ENCODE measurements at places on chromosomes 7 and 10.

GRCh38 chr10:36880898-36881297 lies 244.5 kb upstream of the ANKRD30A start:
- DNase-seq: no peak

DNA sequence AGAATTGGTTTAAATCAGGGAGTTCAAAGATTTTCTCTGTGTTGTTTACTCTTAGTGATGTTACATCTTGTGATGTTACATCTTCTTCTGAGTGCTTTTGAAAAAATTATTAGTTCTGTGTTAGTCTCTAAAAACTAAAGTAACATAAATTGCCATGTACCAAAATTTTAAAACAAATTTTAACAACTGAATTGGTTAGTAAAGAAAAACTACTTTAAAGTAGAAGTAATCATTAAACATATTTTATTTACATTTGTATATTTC lies 5.2 kb upstream of the IGF2BP3 start:
- no peak for DNase-seq

DNA sequence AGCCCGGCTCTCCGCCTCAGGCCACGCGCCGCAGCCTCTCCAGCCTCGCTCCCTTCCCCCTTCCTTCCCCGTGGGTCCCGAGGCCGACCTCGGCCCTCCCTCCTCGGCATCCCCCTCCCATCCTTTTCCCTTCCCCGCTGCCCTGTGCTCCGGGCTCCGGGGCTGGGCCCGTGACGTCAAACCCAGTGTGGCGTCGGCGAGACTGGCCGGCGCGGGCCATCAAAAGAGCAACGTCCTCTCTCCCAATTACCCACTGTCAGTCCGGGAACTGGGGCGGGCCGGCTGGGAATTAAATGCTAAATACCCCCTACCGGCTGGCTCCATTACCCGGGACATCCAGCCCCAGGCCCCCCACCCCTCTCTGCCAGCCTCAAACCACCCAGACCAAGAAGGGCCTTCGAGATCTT lies 2.6 kb upstream of the GATA3 start:
- no peak for DNase-seq

GRCh38 chr10:50997461-50997860 lies 76.8 kb upstream of the PRKG1 start:
- no peak for DNase-seq

GRCh38 chr7:126840869-126841268 lies 411.9 kb downstream of the GRM8 start:
- no peak for DNase-seq

DNA sequence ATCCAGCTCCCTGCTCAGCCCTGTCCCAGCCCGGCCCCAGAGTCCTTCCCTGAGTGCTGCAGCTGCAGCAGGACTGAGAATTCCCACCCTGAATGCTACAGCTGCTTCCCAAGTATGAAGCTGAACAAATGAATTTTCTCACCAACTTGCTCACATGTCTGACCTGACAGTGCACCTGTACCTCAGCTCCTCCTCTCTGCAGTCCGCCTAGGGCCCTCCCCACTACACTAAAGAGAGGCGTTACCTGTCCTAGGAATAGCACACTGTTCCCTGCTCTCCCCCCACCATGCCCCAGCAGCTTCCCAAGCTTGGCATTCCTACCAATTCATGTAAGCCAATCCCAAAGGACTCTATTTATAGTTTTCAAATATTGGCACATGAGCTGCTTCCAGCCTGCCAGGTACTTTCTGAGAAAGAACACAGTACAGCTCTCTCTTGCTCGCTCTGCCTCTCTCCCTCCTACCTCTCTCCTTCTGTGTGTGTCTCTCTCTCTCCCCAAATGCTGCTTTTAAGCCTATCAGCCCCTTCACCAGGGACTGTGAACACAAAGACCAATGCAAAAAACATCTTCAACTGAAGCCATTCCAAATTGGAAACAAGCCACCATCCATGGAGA lies 400.1 kb downstream of the TNS3 start:
- DNase-seq: no peak

DNA sequence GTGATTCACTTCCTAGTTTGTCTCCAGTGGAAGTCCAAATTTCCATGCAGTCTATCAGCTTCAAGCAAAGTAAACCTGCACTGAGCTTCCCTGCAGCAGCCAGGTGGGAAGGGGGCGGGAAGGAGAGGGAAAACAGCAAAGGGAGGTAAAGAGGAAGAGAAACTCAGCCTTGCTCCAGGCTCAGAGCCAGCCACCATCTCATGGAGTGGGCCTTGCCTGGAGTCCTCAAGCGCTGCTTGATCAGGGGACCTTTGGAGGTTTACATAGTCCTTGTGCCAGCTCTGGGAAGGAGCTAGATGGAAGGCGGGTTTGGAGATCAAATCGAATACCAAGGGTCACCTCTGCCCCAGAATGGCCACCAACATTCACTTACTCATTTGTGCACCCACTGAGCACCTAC lies 7.4 kb downstream of the CRTAC1 start:
- no peak for DNase-seq

GRCh38 chr7:144513334-144513733 lies 109.8 kb upstream of the NOBOX start:
- DNase-seq: peak; percentile 10

GRCh38 chr10:58967551-58968388 lies 208.7 kb upstream of the PHYHIPL start:
- DNase-seq: no peak

DNA sequence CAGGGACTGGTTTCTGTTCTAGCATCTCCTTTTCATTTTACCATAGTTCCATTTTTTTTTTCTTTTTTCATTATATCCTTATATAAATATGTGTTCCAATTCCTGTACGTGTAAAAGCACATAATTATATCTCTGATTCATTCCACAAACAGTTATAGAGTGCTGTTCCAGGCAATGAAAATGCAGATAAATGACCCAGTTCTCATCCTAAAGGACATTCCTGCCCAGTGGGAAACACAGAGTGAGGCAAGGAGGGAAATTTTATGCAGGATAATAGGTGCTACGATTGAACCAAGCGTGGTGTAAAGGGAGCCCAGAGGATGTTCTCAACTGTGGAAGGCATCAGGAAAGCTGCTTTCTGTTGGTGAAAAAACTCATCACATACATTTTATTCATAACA lies 408.1 kb downstream of the GATA3 start:
- DNase-seq: no peak

- DNase-seq: no peak
Measured at GRCh38 chr7:102021841-102022618, 204.6 kb downstream of the CUX1 start.

GRCh38 chr10:97572214-97572989 lies at the start of gene ANKRD2:
ANKRD2 (plus strand) TSS chr10:97572779; CDS start chr10:97572789, 10 bp downstream.
- peak; percentile 61 for DNase-seq

- DNase-seq: no peak
Measured at GRCh38 chr10:28986117-28986792, 302.6 kb upstream of the LYZL1 start.

- peak; percentile 70 for DNase-seq
Measured at GRCh38 chr10:5775685-5776084, 37.5 kb downstream of the GDI2 start.

DNA sequence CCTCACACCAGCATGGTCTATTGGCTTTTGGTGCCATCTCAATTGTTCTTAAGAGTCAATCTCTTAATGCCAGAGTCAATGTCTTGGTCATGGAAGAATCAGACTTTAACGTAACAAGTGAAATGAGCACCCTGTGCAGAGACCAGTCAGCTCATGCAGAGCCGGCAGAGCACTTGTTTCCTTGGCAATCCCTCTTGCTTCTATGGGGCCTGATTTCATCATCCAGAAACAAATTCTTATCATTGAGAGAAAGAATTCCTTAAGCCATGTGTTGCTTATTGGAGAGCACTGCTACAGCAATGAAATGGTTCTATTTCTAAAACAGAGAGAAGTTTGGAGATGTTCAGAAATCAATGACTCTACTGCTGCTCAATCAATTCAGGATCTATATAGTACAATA lies 212.8 kb downstream of the IPMK start:
- no peak for DNase-seq

GRCh38 chr10:227014-227413 lies 91.8 kb downstream of the ZMYND11 start:
- DNase-seq: no peak

GRCh38 chr10:92970301-92971070 lies 90.1 kb upstream of the CYP26C1 start:
- no peak for DNase-seq

DNA sequence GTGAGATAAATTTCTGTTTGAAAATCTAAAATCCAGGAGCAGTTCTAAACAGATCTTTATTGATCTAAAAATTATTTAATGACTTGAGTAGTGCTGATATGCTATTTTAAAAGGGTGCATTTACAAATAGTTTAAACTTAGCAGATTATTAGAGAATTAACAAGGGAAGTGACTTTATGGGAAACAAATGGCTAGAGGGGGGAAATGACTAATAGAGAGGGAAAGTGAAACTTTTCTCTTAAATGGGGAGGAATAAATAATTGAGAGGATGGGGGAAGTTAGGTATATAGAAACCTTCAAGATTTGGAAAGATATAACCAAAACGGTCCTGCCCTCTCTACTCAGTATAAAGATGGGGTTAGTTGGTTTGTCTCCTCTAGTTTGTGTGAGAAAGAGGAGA lies 90.1 kb upstream of the ARMC3 start:
- DNase-seq: no peak

- DNase-seq: no peak
Measured at GRCh38 chr10:91194497-91195179, 25.8 kb upstream of the PCGF5 start.

DNA sequence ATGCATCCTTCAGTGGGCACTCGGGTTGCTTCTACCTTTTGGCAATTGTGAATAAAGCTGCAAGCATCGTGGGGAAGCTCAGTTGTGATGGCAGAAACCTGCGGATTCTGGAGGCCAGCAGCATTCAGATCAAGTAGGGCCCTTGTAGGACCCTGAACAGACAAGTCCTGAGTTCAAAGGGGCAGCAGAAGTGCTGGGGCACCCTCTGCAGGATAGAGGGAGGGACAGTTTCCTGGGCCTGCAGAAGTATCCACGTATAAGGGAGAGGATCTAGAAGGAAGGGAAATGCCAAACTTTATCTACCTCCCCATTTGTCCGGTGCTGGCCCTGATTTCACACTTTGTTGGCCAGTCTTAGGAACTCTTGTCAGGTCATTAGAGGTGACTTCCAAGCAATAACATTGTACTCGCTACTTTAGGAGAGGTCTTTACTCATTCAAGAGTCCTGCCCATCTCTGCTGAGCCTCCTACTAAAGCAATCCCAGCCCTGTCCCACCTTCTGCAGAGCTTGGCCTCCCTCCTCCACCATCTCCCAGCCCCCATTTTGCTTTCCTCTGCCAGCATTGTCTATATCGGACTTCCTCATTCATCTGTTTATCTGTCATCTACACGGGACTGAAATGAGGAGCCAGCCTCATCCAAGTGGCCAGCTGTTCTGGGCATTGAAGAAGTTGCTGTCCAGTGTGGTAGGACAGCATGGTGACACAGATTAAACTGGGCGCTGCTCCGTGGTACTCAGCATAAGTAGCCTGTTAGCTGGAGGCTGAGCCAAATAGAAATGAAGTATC lies 26.6 kb upstream of the R3HCC1L start:
- no peak for DNase-seq

DNA sequence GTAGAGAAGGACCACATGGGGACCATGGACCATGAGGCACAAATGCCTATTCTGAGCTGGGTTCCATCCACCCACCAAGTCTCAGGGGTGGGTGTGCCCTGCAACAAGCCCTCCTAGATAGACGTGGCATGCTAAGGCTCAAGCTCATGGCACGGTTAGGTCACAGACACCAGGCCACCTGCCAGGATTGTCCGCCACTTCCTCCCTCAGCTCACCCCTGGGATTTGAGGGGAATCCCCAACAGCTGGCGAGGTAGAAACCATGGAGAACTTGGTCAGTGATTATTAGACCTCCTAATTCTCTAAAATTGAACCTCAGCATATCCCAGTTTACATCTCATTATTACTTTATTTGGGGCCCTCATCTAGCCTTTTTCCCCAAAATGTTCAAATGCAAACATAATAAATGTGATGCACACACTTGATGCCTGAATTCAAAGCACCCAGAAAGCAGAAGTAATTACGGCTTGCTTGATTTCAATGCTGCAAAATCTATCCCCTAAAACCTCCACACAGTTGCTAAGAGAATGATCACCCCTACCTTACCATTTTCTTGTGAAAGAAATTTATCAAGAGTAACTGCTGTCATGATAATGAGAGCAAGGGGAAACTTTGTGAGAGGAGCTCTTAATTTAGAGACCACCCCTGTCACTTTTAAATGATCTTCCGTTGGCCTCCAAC lies 366.6 kb upstream of the PFKP start:
- no peak for DNase-seq

DNA sequence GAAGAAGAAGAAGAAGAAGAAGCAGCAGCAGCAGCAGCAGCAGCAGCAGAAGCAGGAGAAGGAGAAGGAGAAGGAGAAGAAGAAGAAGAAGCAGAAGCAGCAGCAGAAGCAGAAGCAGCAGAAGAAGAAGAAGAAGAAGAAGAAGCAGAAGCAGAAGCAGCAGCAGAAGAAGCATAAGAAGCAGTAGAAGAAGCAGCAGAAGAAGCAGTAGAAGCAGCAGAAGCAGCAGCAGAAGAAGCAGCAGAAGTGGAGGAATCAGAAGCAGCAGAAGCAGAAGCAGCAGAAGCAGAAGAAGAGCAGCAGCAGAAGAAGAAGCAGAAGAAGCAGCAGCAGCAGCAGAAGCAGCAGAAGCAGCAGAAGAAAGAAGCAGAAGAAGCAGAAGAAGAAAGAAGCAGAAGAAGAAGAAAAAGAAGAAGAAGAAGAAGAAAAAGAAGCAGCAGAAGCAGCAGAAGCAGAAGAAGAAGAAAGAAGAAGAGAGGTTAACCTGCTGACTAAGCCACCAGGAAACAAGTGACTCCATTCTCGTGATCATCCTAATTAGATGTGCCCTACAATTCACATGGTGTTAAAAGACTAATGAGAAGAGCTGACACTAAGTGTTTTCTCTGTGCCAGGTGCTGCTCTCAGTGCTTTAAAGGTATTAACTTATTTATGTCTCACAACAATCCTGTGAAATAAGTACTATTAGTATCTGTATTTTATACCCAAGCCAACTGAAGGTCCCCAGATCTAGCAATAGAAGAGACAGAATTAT lies 11.6 kb downstream of the CDNF start:
- no peak for DNase-seq

GRCh38 chr7:131111081-131111576 lies 216.5 kb upstream of the MKLN1 start:
- no peak for DNase-seq

- DNase-seq: no peak
Measured at GRCh38 chr7:13188236-13188805, 500.9 kb downstream of the ARL4A start.

DNA sequence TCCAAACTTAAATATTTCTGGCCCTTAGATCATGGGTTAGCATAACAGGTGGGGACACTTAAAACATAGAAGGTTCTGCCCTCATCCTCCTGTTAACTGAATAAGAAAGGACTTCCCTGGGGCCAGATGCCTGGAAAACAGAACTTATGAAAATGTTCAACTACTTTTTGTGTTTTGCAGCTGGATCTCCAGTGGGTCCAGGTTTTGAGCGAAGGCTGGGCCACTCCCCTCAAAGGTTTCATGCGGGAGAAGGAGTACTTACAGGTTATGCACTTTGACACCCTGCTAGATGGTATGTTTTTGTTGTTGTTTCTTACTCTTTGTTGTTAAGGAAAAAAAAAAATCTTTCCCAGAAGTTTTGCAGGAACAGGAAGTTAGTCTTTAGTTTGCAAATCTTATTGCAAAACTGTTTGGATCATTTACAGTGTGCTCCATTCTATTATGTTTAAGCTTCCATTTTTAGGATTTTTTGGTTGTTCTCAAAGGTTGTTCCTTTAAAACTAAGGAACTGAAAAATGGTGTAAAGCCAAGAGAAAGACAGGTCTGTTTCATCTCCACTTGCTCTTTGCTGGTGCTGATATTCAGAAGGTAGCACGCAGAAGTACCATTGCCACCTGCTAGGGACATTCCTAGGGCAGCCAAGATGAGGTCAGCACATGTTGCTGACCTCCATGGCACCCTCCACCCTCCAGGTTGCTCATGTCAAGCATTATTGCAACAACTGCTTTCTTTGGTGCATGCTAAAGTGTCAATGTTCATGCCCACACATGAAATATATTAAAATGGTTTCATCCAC lies 56.1 kb downstream of the PAPSS2 start:
- no peak for DNase-seq

Measured in thymus (tissue), 14 donors.